Panc1 (cell line): ENCODE measurements at places on chromosomes 12 and 14.

- no peak for DNase-seq
Measured at GRCh38 chr14:70087380-70087697, 101.4 kb downstream of the SLC8A3 start.

GRCh38 chr12:28585146-28585545, 394.9 kb downstream of the CCDC91 start:
- DNase-seq, result no peak

DNA sequence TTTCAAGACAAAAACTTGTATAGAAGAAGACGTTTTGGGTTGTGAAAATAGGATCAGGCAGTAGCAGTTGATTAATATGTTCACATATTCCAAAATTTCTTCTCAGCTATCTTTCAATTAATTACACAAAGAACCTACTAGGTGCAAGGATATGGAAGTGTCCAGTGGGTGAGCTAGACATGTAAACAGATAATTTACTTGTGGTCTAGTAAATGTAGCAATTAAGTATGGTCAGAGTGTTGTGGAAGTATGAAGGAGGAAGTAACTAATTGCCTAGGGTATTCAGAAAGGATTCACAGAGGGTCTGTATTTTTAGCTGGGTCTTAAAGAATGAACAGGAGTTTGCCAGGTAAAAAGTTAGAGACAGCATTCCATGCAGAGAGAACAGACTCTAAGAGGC, 5.9 kb downstream of the GOLGA5 start:
- no peak for DNase-seq

DNA sequence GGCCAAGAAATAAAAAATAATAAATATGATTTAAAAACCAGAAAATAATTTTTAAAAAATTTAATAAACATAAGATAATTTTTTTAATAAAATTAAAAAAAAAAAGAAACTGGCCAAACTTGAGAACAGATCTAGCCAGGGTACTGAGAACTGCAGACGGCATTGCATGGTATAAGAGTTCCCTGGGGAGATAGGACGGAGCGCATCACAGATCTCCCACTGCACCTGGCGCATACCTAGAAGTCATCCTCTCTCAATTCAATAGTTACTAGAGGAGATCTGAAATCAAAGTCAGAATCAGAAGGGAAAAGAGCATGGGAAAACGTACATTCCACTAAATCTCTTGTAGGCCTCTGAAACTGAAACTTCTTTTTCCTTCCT, 58.9 kb upstream of the BCL2L14 start:
- no peak for DNase-seq

DNA sequence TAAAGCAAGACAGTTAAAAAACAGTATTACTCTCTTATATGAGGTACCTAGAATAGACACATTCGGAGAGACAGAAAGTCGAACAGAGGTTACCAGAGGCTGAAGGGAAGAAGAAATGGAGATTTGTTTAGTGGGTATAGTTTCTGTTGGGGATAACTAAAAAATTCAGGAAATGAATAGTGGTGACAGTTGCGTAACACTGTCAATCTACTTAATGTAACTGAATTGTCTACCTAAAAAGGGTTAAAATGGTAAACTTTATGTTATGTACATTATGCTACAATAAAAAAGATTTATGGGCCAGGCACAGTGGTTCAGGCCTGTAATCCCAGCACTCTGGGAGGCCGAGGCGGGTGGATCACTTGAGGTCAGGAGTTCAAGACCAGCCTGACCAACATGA, 30.6 kb upstream of the SLC6A13 start:
- no peak for DNase-seq

DNA sequence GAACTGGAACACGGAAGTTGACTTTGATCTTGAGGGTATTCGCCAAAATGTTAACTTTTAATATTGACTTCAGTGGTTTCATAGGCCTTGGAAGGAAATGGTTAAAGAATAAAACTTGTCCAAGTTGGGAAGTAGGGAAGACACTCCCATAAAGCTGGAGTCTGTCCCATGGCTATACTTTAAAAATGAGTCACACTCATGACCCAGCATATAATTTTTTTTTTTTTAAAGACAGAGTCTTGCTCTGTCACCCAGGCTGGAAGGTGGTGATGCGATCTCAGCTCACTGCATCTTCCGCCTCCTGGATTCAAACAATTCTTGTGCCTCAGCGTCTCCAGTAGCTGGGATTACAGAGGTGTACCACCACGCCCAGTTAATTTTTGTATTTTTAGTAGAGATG, 19.6 kb downstream of the TMPRSS12 start:
- DNase-seq, result peak; percentile 8

DNA sequence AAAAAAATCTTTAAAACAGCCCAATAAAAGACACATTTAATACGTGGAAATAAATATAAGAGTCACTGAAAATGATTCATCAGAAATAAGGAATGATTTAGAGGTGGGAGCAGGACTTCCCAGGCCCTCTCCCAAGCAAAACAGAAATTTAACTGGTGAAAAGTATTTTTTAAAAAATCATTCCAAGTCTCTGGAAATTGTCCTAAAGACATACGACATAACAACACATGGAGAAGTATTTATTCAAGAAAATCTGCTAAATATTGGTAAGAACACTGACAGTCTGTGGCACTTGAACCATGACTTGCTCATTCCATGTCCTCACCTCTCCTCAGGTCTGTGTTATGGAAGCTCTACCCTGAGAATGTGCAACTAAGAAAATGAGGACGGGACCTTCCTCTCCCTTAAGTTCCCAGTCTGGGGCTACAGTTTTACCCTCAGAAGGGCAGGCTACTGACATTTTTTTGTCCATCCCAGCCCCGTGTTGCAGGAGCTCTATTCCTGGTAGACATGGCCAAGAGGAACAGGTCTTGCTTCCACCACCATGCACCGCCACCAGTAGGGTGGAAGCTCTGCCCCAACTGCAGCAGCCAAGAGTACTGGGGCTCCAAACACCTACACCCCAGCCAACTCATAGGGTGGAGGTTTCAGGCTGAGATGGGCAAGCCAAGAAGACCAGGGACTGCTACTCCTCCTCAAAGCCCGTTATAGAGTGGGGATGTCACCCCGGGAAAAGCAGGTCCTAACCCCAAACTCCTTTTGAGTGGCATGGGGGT, 193.0 kb downstream of the CRADD start:
- DNase-seq, result no peak

- DNase-seq, result no peak
Measured at GRCh38 chr14:53093206-53093605, 59.9 kb downstream of the DDHD1 start.

- no peak for DNase-seq
Measured at GRCh38 chr14:86430853-86431252, 900.9 kb downstream of the FLRT2 start.

DNA sequence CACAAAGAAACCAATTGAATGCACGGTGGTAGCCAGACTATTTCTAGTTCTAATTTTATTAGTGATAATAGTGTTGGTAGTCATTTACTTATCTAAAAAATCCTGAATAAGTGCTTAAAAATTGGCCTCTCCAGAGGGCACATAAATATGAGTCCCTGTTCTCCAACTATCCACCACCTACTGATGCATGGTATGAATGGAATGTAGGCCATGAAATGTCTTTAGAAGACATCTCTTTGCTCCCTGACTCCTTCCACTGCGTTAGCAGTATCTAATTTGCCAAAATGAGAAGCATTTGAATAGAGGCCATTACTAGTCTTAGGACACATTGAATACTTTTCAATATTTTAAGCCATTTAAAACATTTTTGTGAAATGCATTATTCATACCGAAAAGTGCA, 261.7 kb downstream of the LRFN5 start:
- no peak for DNase-seq

- no peak for DNase-seq
Measured at GRCh38 chr14:74955229-74956026, at the start of gene PGF. PGF (minus strand) TSS chr14:74955597; CDS start chr14:74955242, 355 bp downstream.
